ENCODE measurements at places on chromosomes 1 and 21. TPM values are rescaled to one million over a fixed set of nuclear protein-coding genes. Genes with fewer than 3 reads are reported as not detected.

The AGT gene
- 0.11 TPM for polyA plus RNA-seq

The RBM11 gene
- 6.3 TPM for polyA plus RNA-seq

The CHI3L2 gene
- 0.68 TPM for polyA plus RNA-seq

The SDF4 gene
- polyA plus RNA-seq: 45.0 TPM

The SAMSN1 gene
- 7.9 TPM for polyA plus RNA-seq

The PRR9 gene
- polyA plus RNA-seq: not detected

The PYHIN1 gene
- polyA plus RNA-seq: not detected

The GUCA2A gene
- polyA plus RNA-seq: not detected

The GBP6 gene
- polyA plus RNA-seq: not detected

The ERICH3 gene
- not detected for polyA plus RNA-seq

The TRIM17 gene
- polyA plus RNA-seq: 1.4 TPM

The CPTP gene
- 8.1 TPM for polyA plus RNA-seq

The AVPR1B gene
- 0.09 TPM for polyA plus RNA-seq

The ALG14 gene
- polyA plus RNA-seq: 4.1 TPM

The SLC27A3 gene
- 27.1 TPM for polyA plus RNA-seq

The OLIG2 gene
- 0.09 TPM for polyA plus RNA-seq

The EDARADD gene
- polyA plus RNA-seq: 3.2 TPM

The ENO1 gene
- polyA plus RNA-seq: 882 TPM

The OSBPL9 gene
- polyA plus RNA-seq: 103 TPM

The ACOT11 gene
- polyA plus RNA-seq: 1.6 TPM

The TMEM81 gene
- 5.5 TPM for polyA plus RNA-seq

The CD84 gene
- not detected for polyA plus RNA-seq

The SPRR2B gene
- not detected for polyA plus RNA-seq

The S100A1 gene
- 0.13 TPM for polyA plus RNA-seq

The PADI1 gene
- polyA plus RNA-seq: 0.26 TPM

The HSD3B1 gene
- polyA plus RNA-seq: not detected

The LRRC38 gene
- polyA plus RNA-seq: not detected

The IL20 gene
- polyA plus RNA-seq: not detected

The TFF1 gene
- not detected for polyA plus RNA-seq

The C1orf122 gene
- polyA plus RNA-seq: 32.8 TPM

The GNAT2 gene
- not detected for polyA plus RNA-seq

The PDE4B gene
- 14.0 TPM for polyA plus RNA-seq

The HSF2BP gene
- 0.82 TPM for polyA plus RNA-seq

The ELAVL4 gene
- 1.7 TPM for polyA plus RNA-seq

The NBPF3 gene
- polyA plus RNA-seq: 3.7 TPM

The C1orf210 gene
- polyA plus RNA-seq: 9.3 TPM

The LIPI gene
- not detected for polyA plus RNA-seq

The TNNI3K gene
- polyA plus RNA-seq: 1.4 TPM

The NBPF20 gene
- polyA plus RNA-seq: 0.30 TPM

The C1orf167 gene
- polyA plus RNA-seq: 2.2 TPM

The CLDN17 gene
- not detected for polyA plus RNA-seq

The PTCH2 gene
- 0.52 TPM for polyA plus RNA-seq

The PGBD5 gene
- 3.9 TPM for polyA plus RNA-seq

The REG4 gene
- not detected for polyA plus RNA-seq

The SLC16A1 gene
- polyA plus RNA-seq: 218 TPM

The KLHDC8A gene
- polyA plus RNA-seq: 1.7 TPM

The SIPA1L2 gene
- polyA plus RNA-seq: 4.3 TPM

The ENAH gene
- 109 TPM for polyA plus RNA-seq

The USP25 gene
- polyA plus RNA-seq: 11.8 TPM

The ELF3 gene
- 10.9 TPM for polyA plus RNA-seq

The CTSK gene
- 2.7 TPM for polyA plus RNA-seq

The PTPRC gene
- polyA plus RNA-seq: 0.43 TPM

The CYP4A22 gene
- not detected for polyA plus RNA-seq

The PLA2G2F gene
- polyA plus RNA-seq: not detected

The PLA2G5 gene
- polyA plus RNA-seq: not detected

The KCND3 gene
- 0.18 TPM for polyA plus RNA-seq

The CHIA gene
- not detected for polyA plus RNA-seq

All from GM23338 (cell line).